ENCODE measurements at places on chromosomes 4 and X.

DNA sequence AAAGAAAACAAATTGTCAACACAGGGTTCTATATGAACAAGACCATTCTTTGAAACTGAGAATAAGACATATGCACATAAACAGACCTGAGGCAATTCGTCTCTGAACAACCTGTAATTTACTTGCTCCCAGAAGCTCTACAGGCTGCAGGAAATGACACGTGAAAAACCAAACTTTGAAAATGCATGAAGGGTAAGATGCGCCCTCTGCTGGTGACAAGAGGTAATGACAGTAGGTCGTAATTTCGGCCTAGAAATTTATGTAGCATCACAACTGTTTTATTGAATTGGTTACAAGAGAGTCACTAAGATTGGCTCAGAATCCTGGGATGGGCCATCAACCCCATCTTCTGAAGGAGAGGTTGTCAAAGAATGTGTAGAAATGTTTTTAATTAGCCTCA, 276.5 kb downstream of the PPP4R3C start:
- no peak for DNase-seq

DNA sequence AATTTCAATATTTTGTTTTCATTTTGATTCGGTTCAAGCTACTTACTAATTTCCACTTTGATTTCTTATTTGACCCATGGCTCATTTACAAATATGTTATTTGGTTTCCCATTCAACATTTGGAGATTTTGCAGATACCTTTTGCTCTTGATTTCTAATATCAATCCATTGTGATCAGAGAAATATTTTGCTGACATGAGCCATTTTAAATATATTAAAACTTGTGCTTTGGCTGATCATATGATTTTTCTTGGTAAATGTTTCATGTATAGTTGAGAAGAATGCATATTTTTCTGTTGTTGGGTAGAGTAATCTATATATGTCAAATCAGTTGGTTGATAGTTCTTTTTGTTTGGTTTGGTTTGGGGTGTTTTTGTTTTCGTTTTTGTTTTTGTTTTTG, 95.0 kb downstream of the GASK1B start:
- DNase-seq, result no peak

GRCh38 chr4:39682138-39682537, 15.8 kb upstream of the UBE2K start:
- DNase-seq, result no peak

- DNase-seq, result no peak
Observed at GRCh38 chrX:12946406-12946805, 28.5 kb upstream of the TMSB4X start.
